ENCODE measurements at places on chromosomes 3 and 15.

DNA sequence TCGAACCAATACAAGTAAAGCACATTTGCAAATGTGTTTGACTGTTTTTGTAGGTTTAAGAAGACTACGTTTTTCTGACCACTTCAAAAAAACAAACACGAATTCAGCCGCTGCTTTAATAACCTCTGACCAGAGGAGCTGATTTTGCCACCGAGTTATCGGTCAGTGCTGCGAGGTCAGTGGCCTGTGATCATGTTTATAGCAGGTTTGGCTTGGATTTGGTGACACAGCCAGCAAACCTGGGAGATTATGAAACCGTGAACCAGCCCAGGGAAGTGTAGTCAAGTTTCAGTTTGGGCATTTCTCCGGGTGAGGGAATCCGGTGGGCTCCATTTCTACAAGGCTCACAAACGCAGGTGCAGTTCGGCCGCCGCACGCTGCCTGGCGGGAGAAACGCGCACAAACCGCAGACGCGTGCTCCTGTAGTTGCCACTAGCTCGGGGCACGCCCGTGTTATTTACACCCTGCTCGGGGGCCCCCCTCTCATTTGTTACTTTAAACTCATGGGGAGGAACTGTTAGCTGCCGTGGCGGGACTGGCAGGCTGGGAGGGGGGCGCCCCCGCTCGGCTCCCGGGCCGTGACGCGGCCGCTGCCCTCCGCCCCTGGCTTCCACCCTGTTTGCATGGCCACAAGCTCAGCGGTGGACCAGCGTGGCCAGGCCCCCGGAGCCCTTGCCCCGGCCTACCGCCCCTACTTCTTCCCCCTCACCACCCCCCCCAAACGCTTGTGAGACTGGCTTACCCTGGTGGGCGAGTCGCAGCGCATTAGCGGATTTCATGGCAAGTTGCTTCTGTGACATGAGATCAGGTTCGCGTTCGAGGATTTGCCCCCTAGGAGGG is 13.6 kb upstream of the ONECUT1 start:
- no peak for DNase-seq

GRCh38 chr15:40276927-40277326 is 5.9 kb downstream of the ANKRD63 start:
- no peak for DNase-seq

DNA sequence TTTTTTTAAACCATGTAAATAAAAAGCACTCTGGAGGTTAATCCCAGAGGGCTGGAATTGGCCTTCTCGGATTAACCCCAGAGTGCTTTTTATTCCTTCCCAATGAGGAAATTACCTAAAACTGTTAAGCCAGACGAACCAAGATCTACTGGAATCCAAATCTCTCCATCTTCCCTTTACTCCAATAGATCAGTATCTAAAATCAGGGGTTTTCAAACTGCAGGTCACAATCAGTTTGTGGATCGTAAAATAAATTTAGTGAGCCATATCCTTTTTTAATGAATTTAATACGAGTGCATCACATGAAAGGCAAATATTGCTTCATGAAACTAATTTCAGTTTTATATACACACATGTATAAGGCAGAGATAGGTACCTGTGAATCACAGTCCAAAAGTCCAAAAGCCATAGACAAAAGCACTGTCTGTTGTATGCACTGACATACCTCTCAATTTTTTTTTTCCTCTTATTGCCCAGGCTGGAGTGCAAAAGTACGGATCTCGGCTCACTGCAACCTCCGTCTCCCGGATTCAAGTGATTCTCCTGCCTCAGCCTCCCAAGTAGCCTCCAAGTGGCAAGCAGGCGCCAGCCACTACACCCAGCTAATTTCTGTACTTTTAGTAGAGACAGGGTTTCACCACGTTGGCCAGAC is 61.3 kb downstream of the TBL1XR1 start:
- no peak for DNase-seq

DNA sequence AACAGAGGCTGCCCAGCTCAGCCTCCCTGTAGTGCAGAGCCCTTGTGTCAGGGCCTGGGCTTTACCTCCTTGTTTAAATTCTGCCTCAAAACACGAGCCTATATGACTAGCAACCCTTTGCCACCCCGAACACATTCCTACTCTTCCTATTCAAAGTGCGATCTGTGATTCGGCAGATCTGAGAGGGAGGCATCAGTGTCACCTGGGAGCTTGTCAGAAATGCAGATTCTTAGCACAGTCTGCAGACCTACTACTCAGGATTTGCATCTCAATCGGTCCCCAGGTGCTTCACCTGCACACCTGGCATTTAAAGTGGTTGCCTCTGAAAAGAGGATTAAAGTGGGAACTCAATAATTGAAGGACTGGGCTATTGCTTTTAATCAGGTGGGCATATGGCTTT is 273.2 kb upstream of the TOPAZ1 start:
- no peak for DNase-seq

GRCh38 chr3:17967111-17967510 is 224.7 kb upstream of the TBC1D5 start:
- DNase-seq: no peak

- peak; percentile 43 for DNase-seq
These were observed 230.6 kb upstream of the PEX5L start for GRCh38 chr3:180267202-180267843.

DNA sequence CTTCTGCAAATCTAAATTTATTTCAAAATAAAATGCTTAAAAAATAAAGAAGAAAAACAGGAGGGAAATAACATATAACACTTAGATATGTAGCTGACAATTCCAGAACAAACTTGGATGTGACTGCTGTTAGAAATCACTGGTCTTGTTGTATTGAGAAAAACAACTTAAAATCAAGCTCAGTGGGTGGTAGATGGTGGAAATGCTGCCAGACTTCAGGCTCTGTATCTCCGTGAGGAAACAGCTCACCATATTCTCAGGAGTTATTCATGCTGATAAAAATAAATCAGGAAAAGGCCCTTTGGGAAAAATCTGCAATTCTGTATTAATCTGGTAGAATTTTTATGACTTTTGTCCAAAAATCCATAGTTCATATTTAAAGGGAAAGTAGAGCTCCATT is 477.6 kb downstream of the RAP2B start:
- peak; percentile 62 for DNase-seq

DNA sequence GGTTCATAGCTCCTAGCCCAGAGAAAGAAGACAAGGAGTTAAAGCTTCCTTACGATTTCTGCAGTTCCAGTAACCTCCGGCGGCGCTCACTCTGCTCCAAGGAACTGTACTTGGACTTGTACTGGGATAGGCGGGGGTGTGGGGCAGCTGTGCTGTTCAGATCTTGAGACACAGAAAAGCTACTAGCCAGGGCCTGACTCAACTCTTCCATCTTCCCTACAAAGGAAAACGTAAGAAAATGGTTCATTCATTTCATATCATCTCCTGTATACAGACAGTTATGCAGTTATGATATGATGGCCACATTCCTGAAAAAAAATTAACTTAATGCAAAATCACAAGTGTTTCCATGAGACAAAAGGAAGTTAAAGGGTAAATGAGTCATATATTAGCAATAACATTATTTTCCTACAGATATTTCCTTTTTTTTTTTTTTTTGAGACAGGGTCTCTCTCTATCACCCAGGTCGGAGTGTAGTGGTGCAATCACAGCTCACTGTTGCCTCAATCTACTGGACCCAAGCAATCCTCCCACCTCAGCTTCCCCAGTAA is 4.6 kb downstream of the SNUPN start:
- peak; percentile 98 for DNase-seq

GRCh38 chr3:101964861-101965260 is 115.5 kb downstream of the NFKBIZ start:
- DNase-seq: peak; percentile 76

DNA sequence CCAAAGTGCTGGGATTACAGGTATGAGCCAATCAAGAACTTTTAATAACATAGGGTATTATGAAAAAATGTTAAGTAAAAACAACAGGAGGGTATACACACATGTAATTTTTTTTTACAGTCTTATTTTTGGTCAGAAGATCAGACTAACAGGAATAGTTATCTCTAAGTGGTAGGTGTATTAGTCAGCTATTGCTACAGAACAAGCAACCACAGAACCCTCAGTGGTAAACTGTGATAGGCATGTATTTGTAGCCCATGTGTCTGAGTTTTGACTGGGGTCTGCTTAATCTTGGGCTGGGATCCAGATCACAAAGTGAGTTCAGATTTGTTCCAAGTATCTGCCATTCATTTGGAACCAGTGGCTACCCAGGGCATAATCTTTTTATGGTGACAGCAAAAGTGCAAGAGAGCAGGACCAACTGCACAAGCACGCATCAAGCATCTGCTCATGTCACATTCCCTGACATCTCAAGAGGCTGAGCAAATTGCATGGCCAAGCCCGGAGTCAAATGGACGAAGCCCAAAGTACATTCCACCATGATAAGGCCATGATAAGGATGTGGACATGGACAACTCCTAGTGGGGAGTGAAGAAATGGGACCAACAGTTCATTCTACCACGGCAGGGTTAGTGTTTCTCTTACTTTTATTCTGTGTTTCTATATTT is 3.0 kb upstream of the IL5RA start:
- peak; percentile 54 for DNase-seq

GRCh38 chr3:183764847-183765731 is 60.3 kb downstream of the MAP6D1 start:
- peak; percentile 68 for DNase-seq
